ENCODE measurements at places on chromosomes 2 and 18.

DNA sequence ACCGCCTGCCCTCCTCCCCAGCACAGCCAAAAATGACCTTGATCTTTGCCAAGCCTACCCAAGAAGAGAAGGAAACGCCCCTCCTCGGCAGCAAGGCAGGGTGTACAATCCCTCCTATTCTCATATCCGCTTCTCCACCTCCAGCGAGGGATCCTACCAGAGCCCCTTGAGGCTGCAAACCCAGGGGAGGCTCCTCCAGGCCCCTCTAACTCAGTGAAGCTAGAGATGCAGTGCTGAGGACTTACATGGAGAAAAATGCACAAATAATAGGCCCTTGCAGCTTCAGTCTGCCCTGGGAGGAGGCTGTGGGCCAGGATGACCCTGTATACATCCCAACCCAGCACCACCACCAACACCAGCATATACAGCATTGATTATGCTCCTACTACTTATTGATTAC, 46.9 kb upstream of the POMC start:
- no peak for DNase-seq

DNA sequence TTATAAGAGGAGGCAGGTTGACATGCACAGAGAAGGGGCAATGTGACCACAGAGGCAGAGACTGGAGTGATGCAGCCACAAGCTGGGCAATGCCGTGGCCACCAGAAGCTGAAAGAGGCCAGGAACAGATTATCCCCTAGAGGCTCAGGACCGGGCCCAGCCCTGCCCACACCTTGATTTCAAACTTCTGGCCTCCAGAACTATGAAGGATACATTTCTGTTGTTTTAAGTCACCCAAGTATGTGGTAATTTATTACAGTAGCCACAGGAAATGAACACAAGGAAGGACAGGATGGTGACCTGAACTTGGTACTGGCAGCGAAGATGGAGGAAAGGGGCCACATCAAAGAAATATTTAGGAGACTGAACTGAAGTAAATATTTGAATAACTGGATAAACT, 66.8 kb upstream of the RIOK3 start:
- DNase-seq, result no peak

- DNase-seq, result no peak
Observed at GRCh38 chr2:40256649-40257048, 195.2 kb downstream of the SLC8A1 start.

- no peak for DNase-seq
Observed at GRCh38 chr2:232927793-232928550, 57.9 kb downstream of the SNORC start.
